ENCODE measurements at places on chromosomes 4 and X. TPM values are rescaled to one million over a fixed set of nuclear protein-coding genes. Genes with fewer than 3 reads are reported as not detected.

The SCD5 gene
- 4.7 TPM for polyA plus RNA-seq

The XPNPEP2 gene
- polyA plus RNA-seq: 2.5 TPM

The PHOX2B gene
- 0.60 TPM for polyA plus RNA-seq

The SSX2B gene
- not detected for polyA plus RNA-seq

The TSPAN5 gene
- polyA plus RNA-seq: 1.2 TPM

The SSX3 gene
- not detected for polyA plus RNA-seq

The TMPRSS11A gene
- not detected for polyA plus RNA-seq

The SCARB2 gene
- polyA plus RNA-seq: 38.6 TPM

The TRIML2 gene
- not detected for polyA plus RNA-seq

The NOX1 gene
- 54.8 TPM for polyA plus RNA-seq

The AVPR2 gene
- not detected for polyA plus RNA-seq

The ANOS1 gene
- polyA plus RNA-seq: 3.0 TPM

The CSN2 gene
- not detected for polyA plus RNA-seq

The ZNF141 gene
- 2.4 TPM for polyA plus RNA-seq

GRCh38 chr4:169369634-169370033 lies 98.9 kb upstream of the SH3RF1 start:
- DNase-seq: no peak
- H3K36me3 ChIP-seq: no peaks in the 10 kb centered on the region
- no peaks in the 10 kb centered on the region for H3K4me1 ChIP-seq
- H3K4me3 ChIP-seq: no peak overlapping the region

DNA sequence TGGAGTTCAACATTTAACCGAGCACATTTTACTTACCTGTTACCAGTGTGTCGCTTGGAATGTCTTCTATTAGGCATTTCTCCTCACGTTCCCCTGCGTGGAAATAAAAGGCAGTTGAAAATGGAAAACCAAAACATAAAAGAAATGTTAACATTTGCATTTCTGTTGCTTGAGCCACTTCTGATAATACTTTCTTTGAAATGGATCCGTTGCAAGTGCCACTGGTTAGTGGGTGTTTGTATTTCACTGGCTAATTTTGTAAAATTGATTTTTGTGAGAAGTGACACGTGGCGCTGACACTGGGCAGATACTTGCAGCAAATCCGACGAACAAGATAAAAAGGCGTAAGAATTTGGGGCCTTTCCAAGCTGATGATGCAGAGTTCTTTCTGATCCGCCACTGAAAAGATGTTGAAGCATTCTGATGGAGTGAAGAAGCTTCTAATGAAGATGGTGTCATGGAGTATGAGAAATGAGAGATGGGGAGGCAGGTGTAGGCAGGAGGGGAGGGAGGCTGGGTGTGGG lies 18.8 kb downstream of the SPON2 start:
- no peaks in the 10 kb centered on the region for H3K27me3 ChIP-seq
- H3K36me3 ChIP-seq: no peaks in the 10 kb centered on the region
- DNase-seq: no peak
- H3K4me1 ChIP-seq: no peaks in the 10 kb centered on the region

DNA sequence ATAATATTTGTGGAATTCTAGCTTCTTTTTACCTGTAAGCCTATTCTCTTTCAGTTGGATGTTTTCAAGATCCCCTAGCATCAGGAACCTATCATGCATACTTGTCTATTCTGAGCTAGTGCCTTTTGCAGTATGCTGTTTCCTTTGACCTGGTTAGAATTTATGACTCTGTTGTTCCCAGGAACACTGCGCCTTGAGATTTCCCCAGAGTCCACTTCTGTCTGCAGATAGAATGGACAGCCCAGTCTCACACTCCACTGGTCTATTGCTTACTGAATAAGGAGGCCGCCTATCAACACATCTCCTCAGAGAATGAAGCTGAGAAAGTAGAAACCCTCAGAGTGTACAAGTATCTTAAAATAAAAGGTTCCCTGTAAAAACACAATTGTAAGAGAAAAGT lies 465.1 kb upstream of the GALNTL6 start:
- no peak overlapping the region for H3K27ac ChIP-seq
- no peak overlapping the region for H3K4me3 ChIP-seq
- H3K36me3 ChIP-seq: no peaks in the 10 kb centered on the region
- H3K4me1 ChIP-seq: no peaks in the 10 kb centered on the region

- H3K4me3 ChIP-seq: no peak overlapping the region
- H3K27ac ChIP-seq: no peak overlapping the region
- DNase-seq: no peak
- no peaks in the 10 kb centered on the region for H3K36me3 ChIP-seq
- H3K4me1 ChIP-seq: no peaks in the 10 kb centered on the region
- H3K27me3 ChIP-seq: no peaks in the 10 kb centered on the region
These were observed 38.9 kb downstream of the RGS12 start for GRCh38 chr4:3331511-3332394.

DNA sequence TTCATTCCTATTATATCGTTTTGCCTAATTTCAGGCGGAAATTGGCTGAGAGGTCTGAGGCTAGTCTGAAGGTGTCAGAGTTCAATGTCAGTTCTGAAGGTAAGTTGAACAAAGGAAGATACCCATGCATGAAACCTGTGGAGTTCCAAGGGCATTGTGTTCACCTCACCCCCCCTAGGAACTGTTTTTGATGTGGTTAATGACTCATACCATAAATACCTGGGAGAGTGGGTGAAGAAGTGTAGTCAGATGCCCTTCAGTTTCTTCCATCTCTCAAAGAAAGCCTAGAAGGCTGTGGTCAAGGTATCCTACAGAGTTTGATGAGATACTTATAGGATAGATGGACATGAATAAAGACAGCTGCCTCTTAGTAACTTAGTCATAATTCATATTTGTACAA lies 2.7 kb downstream of the UTP14A start:
- no peak overlapping the region for H3K4me3 ChIP-seq
- peaks cover 51% of the 10 kb centered on the region for H3K36me3 ChIP-seq
- H3K27ac ChIP-seq: no peak overlapping the region
- peaks cover 7% of the 10 kb centered on the region for H3K4me1 ChIP-seq
- DNase-seq: no peak

GRCh38 chrX:138986235-138986634 lies 274.7 kb upstream of the FGF13 start:
- no peaks in the 10 kb centered on the region for H3K36me3 ChIP-seq
- H3K4me3 ChIP-seq: no peak overlapping the region
- no peaks in the 10 kb centered on the region for H3K4me1 ChIP-seq

DNA sequence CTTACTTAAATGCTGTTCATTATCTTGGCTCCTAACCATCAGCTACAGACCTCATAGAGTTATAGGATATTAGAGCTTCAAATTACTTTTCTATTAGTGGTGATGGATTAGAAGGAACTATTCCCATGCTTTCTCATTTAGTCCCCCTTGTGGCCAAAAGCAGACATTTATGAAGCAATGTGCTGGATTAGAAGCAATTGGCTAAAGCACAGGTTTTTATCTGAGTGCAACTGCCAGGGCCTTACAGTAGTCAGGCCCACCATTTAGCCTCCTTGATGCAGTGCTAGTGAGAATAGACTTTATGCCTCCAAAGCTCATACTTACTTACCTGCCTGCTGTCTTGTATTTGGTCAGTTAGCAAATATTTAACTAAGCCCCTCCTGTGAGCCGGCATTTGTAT lies 93.0 kb downstream of the TSPAN7 start:
- H3K4me3 ChIP-seq: no peak overlapping the region
- no peaks in the 10 kb centered on the region for H3K36me3 ChIP-seq
- no peak for DNase-seq
- no peaks in the 10 kb centered on the region for H3K4me1 ChIP-seq
- H3K27ac ChIP-seq: no peak overlapping the region

DNA sequence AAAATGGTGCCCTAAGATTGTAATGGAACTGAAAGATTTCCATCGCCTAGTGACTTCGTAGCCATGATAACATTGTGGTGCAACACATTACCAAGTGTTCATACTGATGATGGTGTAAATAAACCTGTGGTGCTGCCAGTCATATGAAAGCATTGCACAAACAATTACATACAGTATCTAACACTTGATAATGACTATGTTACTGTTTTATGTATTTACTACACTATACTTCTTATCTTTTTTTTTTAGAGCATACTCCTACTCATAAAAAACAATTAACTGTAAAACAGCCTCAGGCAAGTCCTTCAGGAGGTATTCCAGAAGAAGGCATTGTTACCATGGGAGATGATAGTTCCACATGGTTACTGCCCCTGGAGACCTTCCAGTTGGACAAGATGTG lies 152.7 kb upstream of the EDNRA start:
- no peak overlapping the region for H3K4me3 ChIP-seq
- no peaks in the 10 kb centered on the region for H3K36me3 ChIP-seq
- DNase-seq: no peak
- H3K4me1 ChIP-seq: no peaks in the 10 kb centered on the region

DNA sequence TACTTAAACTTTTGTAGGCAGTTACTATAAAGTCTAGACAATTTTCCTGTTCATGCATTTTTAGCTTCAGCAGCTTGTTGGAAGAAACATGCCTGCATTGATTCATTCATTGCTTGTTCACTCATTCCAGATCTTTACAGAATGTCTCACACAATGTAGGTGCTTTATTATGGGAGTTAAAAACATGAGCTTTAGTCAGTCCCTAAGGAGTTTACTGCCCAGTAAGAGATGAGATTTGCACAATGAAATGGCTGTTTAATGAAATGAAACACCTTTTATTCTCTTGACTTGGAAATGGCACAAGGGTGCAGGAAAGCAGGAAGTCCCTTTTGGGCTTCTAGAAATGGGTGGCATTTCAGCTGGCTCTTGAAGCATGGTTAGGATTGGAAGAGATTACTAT lies 2.9 kb downstream of the NOCT start:
- no peaks in the 10 kb centered on the region for H3K36me3 ChIP-seq
- no peak for DNase-seq
- H3K27me3 ChIP-seq: no peaks in the 10 kb centered on the region
- H3K27ac ChIP-seq: no peak overlapping the region

- DNase-seq: no peak
- H3K36me3 ChIP-seq: peaks cover 6% of the 10 kb centered on the region
- no peak overlapping the region for H3K27ac ChIP-seq
These were observed 64.7 kb downstream of the PAPSS1 start for GRCh38 chr4:107655289-107655688.

DNA sequence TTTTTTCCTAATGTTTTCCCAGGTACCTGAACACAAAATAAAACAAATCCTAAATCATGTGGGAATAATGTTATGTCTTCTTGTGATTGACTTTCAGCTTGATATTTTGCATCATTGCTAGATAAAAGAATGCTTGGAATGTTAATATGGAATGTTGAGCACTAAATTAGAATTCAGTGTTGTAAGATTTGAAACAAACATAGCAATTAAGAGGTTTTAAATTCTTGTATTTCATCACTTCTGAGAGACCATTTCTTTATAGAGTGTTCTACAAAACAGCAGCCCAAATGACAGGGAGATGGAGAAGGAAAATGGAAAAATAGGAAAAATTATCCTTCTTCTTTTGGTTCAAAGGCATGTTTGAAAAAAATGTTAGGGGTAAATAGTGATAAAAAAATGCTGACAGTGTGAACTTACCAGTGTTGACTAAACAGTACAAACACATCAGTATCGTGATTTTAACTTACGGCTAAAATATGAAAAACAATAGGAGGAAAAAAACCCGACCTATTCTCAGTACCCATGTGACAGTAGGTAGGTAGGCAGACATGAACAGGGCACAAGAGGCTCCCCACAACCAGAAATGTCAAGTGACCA lies 102.6 kb upstream of the PDE5A start:
- no peak overlapping the region for H3K4me3 ChIP-seq
- H3K36me3 ChIP-seq: no peaks in the 10 kb centered on the region
- DNase-seq: no peak
- H3K27me3 ChIP-seq: no peaks in the 10 kb centered on the region
- peak overlapping the region; percentile 58 for H3K27ac ChIP-seq
- peaks cover 46% of the 10 kb centered on the region for H3K4me1 ChIP-seq

DNA sequence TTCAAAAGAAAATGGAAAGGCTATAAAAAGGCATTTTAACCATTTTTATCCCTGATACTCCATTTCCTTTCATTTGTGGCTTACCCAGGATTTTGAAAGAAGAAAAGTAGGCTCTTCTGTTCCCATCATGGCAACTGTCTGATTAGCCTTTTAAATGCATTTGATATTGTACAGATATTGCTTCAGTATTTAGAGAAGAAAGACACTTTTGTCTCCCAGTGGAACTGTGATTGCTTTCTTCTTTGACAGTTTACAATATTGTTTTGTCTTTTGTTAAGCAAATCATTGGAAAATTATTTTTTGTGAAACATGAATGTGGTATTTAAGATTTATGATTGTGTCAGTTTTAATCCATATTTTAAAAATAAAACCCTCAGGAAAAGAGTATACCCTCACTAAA lies 297.4 kb upstream of the TACR3 start:
- no peaks in the 10 kb centered on the region for H3K4me1 ChIP-seq
- DNase-seq: no peak
- H3K27ac ChIP-seq: no peak overlapping the region
- no peak overlapping the region for H3K4me3 ChIP-seq

GRCh38 chr4:189809241-189809735 lies 131.4 kb upstream of the FRG1 start:
- H3K4me1 ChIP-seq: no peaks in the 10 kb centered on the region
- no peak overlapping the region for H3K27ac ChIP-seq
- no peaks in the 10 kb centered on the region for H3K36me3 ChIP-seq

- no peaks in the 10 kb centered on the region for H3K36me3 ChIP-seq
- no peak overlapping the region for H3K27ac ChIP-seq
- H3K4me3 ChIP-seq: no peak overlapping the region
- no peaks in the 10 kb centered on the region for H3K4me1 ChIP-seq
These were observed 302.1 kb downstream of the KCTD8 start for GRCh38 chr4:44146516-44146915.

- no peaks in the 10 kb centered on the region for H3K36me3 ChIP-seq
- no peak for DNase-seq
- no peaks in the 10 kb centered on the region for H3K4me1 ChIP-seq
These were observed 43.3 kb upstream of the GALNT7 start for GRCh38 chr4:173125216-173125812.

DNA sequence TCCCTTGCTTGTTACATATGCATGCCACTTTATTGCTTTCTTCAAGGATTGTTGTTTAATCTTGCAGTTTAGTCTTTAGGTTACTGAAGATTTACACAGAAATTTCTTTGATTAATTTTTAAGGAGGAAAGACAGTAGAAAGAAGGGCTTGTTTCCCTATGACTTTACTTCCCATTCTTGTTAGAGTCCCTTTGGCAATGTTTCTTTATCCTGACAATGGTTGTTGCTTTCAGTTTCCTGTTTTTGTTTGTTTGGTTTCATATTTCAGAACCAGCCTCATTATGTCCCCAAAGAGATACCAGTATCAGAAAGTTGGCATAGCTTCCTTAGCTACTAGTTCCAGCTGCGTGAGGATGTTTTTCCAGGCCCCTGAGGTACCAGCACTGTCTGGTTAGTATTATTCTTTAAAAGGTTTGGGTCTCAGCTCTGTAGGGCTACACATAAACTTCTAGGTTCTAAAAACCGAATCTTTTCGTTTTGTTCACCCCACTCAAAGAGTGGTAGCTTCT lies 61.3 kb upstream of the UNC5C start:
- H3K4me3 ChIP-seq: no peak overlapping the region
- no peak for DNase-seq
- no peak overlapping the region for H3K27ac ChIP-seq

- DNase-seq: no peak
- H3K4me3 ChIP-seq: no peak overlapping the region
- no peak overlapping the region for H3K27ac ChIP-seq
- H3K36me3 ChIP-seq: no peaks in the 10 kb centered on the region
These were observed 48.5 kb upstream of the GRIA2 start for GRCh38 chr4:157172011-157172410.

Data from sigmoid colon (tissue), 7 donors.